Foreskin keratinocyte (primary cell): ENCODE measurements at places on chromosomes 4 and X. TPM values are rescaled to one million over a fixed set of nuclear protein-coding genes. Genes with fewer than 3 reads are reported as not detected.

- no peak for DNase-seq
These were observed 333.9 kb downstream of the INPP4B start for GRCh38 chr4:142512161-142512560.

DNA sequence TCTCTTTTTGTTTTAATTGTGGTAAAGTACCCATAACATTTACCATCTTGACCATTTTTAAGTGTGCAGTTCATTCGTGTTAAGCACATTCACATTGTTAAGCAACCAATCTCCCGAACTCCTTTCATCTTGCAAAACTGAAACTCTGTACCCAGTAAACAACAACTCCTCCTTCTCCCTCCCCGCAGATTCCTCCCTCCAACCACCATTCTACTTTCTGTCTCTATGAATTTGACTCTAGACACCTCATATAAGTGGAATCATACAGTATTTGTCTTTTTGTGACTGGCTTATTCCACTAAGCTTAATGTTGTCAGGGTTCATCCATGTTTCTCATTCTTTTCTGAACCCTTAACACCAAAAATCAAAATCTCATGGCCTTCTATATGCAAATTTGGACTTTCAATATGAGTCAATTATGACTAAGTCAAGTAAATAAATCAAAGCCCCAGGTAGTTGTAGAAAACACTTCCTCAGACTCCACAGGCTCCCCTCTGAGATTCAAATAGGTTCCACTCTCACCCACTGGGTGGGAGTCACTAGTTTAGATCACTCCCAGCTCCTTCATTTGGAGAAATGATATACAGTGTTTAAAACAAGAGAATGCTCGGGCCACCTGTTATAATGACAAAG is 9.8 kb upstream of the RTL5 start:
- no peak for DNase-seq

- no peak for DNase-seq
These were observed 70.2 kb downstream of the ADRA2C start for GRCh38 chr4:3836406-3836755.

DNA sequence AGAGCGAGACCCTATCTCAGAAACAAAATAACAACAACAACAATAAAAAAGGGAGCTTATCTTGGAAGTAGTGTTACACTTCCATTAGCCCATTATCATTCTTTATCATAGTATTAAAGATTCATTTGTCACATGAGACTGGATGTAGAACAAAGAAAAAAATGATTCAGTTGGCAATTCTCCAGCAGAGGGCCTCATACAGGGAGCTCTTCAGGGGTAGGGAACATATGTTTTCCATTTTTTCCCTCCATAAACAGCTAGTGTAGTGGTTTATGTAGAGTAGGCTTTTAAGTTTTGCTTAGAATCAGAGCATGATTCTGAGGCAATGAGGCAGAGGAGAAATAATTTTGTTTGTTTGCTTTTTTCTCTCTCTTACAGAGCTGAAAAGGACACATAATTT is 5.8 kb downstream of the CPE start:
- DNase-seq, result no peak

DNA sequence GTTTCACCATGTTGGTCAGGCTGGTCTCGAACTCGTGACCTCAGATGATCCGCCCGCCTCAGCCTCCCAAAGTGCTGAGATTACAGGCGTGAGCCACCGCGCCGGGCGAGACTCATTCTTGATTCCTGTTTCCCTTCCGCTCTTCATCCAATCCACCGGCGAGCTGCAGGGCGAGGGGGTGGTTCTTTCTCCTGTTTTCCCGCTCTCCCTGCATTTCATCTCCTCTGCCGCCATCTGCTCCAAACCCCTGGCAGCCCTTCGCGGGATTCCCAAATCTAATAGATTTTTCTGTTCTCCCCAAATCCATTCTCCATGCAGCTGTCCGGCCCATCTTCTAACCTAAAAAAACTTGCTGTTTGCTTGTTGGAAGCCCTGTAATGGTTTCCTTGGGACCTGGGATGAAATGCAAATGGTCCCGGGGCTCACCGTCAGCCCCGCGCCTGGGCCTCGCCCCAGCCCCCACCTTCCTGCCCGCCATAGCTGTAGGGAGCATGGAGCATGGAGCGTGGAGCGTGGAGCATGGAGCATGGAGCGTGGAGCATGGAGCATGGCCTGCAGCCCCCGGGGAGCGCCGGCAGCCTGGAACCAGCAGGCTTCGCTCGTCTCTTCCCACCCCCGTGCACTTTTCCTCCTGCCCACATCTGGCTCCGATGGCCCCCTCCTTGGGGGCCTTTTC is 1.1 kb downstream of the ZFP42 start:
- DNase-seq, result peak; percentile 45

GRCh38 chrX:43581167-43581566 is 74.9 kb upstream of the MAOA start:
- DNase-seq, result peak; percentile 64

Gene NAT8L
- not detected in 2 replicates for total RNA-seq

DNA sequence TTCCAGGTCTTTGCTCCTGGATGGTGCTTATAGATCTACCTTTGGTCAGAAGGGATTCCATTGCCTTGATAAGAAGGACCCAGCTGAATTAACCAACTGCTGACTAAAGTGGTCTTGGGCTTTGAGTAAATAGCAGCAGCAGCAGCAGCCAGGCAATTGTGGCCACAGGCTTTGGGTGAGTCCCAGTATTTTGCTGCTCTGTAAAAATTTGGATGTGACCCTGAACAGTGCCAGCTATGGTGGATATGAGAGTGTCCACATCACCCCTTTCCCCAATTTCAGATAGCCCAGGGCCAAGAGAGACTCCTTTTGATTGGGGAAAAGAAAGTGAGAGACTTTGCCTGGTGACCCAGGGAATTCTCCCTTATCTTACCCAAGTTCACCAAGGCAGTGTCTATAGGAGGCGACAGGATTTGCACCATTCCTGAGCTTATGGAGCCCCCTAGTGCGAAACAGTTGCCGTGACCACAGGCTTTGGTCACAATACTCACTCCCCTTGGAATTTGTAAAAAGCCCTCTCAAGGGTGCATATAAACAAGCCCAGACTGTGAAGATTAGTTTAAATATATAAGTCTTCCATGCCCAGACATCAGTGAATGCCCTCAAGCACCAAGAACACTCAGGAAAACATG is 518.0 kb downstream of the TMA16 start:
- peak; percentile 9 for DNase-seq

Gene FAT1
- total RNA-seq, result 288 and 372 TPM in 2 replicates

DNA sequence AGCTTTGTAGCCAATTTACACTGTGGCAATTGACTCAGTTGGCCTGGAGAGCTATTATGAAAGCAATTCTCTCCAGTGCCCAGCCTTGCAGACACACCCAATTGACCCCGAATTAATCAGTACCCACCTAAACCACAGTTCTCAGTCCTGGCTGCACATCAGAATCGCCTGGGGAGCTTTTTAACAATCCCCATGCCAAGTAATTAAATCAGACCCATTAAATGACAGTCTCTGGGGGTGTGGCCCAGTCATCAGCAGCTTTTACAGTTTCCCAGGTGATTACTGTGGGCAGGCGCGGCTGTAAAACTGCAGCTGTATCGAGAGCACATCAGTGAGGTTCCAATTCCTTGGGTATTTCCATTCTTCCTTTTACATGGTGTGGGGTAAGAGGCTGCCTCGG is 460.9 kb upstream of the FAT1 start:
- no peak for DNase-seq

GRCh38 chr4:93865650-93866049 is 37.1 kb downstream of the ATOH1 start:
- no peak for DNase-seq

DNA sequence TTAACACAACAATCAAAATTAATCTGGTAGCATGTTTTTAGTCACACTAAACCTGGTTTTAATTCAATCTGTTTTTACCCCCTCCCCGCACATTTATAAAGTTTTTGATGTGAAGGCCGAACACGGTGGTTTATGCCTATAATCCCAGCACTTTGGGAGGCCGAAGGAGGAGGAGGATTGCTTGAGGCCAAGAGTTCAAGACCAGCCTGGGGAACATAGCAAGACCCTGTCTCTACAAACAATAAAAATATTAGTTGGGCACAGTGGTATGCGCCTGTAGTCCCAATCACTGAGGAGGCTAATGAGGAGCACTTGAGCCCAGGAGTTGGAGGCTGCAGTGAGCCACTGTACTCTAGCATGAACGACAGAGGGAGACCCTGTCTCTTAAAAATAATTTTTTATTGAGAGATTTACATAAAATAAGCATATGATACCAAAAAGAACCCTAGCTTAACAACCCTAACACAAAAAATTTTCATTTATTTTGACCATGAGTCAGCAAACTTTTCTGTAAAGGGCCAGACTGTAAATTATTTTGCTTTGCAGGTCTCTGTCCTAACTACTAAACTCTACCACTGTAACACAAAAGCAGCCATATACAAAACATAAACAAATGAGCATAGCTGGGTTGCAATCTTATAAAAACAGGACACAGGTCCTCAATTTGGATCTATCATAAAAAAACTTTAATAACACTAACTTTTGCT is 21.5 kb downstream of the HNRNPD start:
- no peak for DNase-seq

- DNase-seq, result peak; percentile 54
These were observed 103.5 kb downstream of the FHDC1 start for GRCh38 chr4:153039542-153040185.

GRCh38 chrX:109848461-109849050 is 115.5 kb upstream of the ACSL4 start:
- no peak for DNase-seq

GRCh38 chrX:69150281-69150960 is 14.8 kb downstream of the PJA1 start:
- DNase-seq, result peak; percentile 89

DNA sequence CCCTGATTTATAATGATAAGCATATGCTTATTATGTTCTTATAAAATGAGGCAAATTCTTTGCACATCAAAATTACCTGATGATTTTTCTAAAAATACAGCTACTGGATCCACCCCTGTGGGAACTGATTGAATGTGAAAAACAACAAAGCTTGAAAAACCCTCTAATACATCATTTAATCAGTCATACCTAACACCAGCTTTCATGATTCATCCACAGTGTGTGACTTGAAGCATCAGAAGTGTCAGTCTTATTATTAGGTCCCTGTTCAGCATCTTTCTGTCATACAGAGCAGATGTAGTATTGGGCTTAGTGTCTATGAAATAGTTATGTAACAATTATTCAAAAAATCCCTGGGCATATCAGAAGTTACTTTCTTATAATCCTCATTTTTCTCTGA is 671.3 kb upstream of the GALNT7 start:
- no peak for DNase-seq

DNA sequence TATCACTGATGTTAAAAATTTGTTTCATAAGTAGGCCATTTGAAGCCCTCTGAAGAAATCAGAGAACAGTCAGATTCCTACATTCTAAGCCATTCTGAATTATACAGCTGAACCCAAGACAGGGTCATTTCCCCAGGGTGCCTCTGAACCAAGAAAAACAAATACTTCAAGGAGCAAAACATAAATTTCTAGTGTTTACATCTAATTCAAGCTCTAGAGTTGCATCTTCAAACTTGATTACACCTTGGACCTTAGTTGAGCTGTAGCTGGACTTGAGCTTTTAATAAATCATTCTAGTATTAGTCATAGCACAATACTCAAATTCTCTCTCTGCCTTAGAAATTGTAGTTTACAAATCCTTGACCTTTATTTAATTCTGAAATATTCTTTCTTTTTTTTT is 87.6 kb upstream of the IL15 start:
- no peak for DNase-seq

GRCh38 chr4:173722075-173722474 is 192.0 kb upstream of the HAND2 start:
- no peak for DNase-seq

Gene USP17L24
- total RNA-seq, result not detected in 2 replicates

Gene CHRNA9
- total RNA-seq, result 0.07 TPM in 1 of 2 replicates, not detected in the other

- DNase-seq, result no peak
These were observed 365.1 kb downstream of the MAGEB5 start for GRCh38 chrX:26581091-26581490.

Gene SPOCK3
- total RNA-seq, result not detected in 2 replicates

Gene BST1
- total RNA-seq, result 3.2 and 4.4 TPM in 2 replicates

Gene GNRHR
- not detected in 2 replicates for total RNA-seq
